Hepatocyte (in vitro differentiated cells): ENCODE measurements at places on chromosomes 1 and 21. TPM values are rescaled to one million over a fixed set of nuclear protein-coding genes. Genes with fewer than 3 reads are reported as not detected.

DNA sequence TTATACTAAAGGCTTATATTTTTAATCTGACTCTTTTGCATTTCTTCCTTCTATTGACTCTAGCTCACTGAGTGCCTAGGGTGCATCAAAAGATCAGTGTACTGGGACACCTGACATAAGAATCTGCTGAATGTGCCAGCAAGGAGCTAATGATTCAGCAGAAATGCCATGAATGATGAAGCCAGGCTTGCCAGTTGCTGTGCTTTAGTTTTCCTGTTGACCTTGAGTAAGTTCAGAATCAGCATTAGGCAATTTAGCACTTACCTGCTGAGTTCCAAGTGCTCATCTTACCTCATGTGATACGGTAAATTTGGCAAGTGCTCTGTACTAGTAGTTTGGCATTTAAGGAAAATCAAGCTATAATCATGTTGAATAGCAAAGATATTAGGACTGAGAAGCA lies 523.2 kb upstream of the B3GALT2 start:
- no peaks in the 10 kb centered on the region for H3K36me3 ChIP-seq
- no peak overlapping the region for H3K27ac ChIP-seq
- no peak for DNase-seq
- H3K27me3 ChIP-seq = no peaks in the 10 kb centered on the region
- H3K4me3 ChIP-seq = no peak overlapping the region

GRCh38 chr1:10891091-10891490 lies 94.6 kb upstream of the CASZ1 start:
- peaks cover 16% of the 10 kb centered on the region for H3K27me3 ChIP-seq
- no peak overlapping the region for H3K27ac ChIP-seq
- no peaks in the 10 kb centered on the region for H3K36me3 ChIP-seq
- H3K4me3 ChIP-seq = no peak overlapping the region
- H3K4me1 ChIP-seq = peaks cover 9% of the 10 kb centered on the region

GRCh38 chr1:70509996-70510876 lies 99.2 kb downstream of the CTH start:
- no peak overlapping the region for H3K4me3 ChIP-seq
- H3K27me3 ChIP-seq = peaks cover 7% of the 10 kb centered on the region
- no peaks in the 10 kb centered on the region for H3K36me3 ChIP-seq

- no peak overlapping the region for H3K4me3 ChIP-seq
- H3K27ac ChIP-seq = no peak overlapping the region
- H3K4me1 ChIP-seq = no peaks in the 10 kb centered on the region
These were observed 18.7 kb upstream of the PAPPA2 start for GRCh38 chr1:176444286-176444685.

DNA sequence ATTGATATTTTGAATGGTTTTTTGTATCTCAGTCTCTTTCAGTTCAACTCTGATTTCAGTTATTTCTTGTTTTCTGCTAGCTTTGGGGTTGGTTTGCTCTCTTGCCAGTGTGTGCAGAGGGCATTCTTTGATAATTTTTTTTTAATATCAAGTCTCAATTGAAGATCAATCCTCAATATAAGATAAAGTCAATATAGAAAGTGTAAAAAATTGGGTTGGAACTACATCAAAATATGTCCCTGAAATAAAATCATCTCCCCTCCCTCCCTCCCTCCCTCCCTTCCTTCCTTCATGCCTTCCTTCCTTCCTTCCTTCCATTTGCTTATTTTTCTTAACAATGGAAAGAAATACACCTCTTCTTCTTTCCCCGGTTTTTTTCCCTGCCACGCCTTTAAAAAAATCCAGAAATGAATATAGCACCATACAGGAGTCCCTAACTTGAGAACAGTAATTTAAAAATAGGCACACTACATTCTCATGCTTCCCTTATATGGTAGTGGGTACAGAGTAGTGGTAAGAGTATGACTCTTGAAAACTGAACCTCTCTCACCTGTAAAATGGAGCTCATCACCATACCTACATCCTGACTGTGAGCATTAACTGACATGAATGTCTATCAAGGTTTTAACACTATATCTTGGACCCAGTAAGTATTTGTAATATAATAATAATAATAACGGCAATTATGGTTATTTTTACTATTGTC lies 221.9 kb downstream of the GIPC2 start:
- H3K4me3 ChIP-seq = no peak overlapping the region
- H3K27me3 ChIP-seq = no peaks in the 10 kb centered on the region
- no peak for DNase-seq
- H3K36me3 ChIP-seq = no peaks in the 10 kb centered on the region
- H3K27ac ChIP-seq = no peak overlapping the region

DNA sequence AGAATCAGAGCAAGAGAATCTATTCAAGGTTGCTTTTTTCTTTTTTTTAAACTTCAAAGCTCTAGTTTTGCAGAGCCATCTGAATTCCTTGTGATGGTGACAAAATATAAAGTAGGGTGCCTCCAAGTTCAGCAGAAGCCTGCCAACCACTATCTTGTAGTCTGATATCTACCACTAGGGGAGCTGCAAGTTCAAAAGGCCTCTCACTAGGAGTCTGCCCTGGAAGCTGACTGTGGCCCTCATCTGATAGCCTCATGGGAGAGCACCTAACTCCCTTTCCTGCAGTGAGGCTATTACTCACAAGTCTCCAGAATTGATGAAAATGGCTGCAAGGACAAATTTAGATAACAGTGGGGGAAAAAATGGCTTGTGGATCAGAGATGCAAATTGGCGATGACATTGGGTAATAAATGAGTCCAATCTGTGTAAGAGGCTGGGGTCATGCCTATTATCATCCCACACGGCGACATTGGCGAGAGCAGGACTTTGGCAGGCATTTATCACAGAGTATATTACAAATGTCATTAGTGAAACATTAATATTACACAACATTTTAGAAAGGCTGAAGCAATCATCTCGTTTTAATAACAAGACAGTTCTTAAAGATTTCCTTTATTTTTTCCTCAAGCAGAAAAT lies 10.7 kb upstream of the ZP4 start:
- no peaks in the 10 kb centered on the region for H3K36me3 ChIP-seq
- DNase-seq = peak; percentile 46
- H3K4me3 ChIP-seq = no peak overlapping the region
- no peak overlapping the region for H3K27ac ChIP-seq
- H3K27me3 ChIP-seq = no peaks in the 10 kb centered on the region

GRCh38 chr1:33331444-33332356 lies 10.8 kb upstream of the A3GALT2 start:
- H3K27me3 ChIP-seq = no peaks in the 10 kb centered on the region
- H3K4me1 ChIP-seq = peaks cover 17% of the 10 kb centered on the region
- H3K27ac ChIP-seq = no peak overlapping the region
- no peak for DNase-seq

GRCh38 chr1:178938101-178938958 lies 67.5 kb upstream of the ANGPTL1 start:
- no peak overlapping the region for H3K4me3 ChIP-seq
- H3K27ac ChIP-seq = no peak overlapping the region
- peaks cover 21% of the 10 kb centered on the region for H3K4me1 ChIP-seq
- no peak for DNase-seq
- H3K36me3 ChIP-seq = no peaks in the 10 kb centered on the region
- H3K27me3 ChIP-seq = no peaks in the 10 kb centered on the region

- no peaks in the 10 kb centered on the region for H3K36me3 ChIP-seq
- no peak overlapping the region for H3K4me3 ChIP-seq
- DNase-seq = no peak
- H3K4me1 ChIP-seq = peaks cover 10% of the 10 kb centered on the region
- H3K27ac ChIP-seq = no peak overlapping the region
These were observed 84.5 kb downstream of the GLIS1 start for GRCh38 chr1:53654216-53655210.

GRCh38 chr1:92274939-92275338 lies 23.8 kb downstream of the GLMN start:
- no peaks in the 10 kb centered on the region for H3K4me1 ChIP-seq
- no peaks in the 10 kb centered on the region for H3K36me3 ChIP-seq
- H3K27me3 ChIP-seq = no peaks in the 10 kb centered on the region
- no peak for DNase-seq
- no peak overlapping the region for H3K4me3 ChIP-seq
- no peak overlapping the region for H3K27ac ChIP-seq

- no peak overlapping the region for H3K27ac ChIP-seq
- H3K4me1 ChIP-seq = peaks cover 5% of the 10 kb centered on the region
- no peaks in the 10 kb centered on the region for H3K36me3 ChIP-seq
- no peak for DNase-seq
- no peaks in the 10 kb centered on the region for H3K27me3 ChIP-seq
These were observed 405.1 kb upstream of the ADAMTS5 start for GRCh38 chr21:27371975-27372331.

DNA sequence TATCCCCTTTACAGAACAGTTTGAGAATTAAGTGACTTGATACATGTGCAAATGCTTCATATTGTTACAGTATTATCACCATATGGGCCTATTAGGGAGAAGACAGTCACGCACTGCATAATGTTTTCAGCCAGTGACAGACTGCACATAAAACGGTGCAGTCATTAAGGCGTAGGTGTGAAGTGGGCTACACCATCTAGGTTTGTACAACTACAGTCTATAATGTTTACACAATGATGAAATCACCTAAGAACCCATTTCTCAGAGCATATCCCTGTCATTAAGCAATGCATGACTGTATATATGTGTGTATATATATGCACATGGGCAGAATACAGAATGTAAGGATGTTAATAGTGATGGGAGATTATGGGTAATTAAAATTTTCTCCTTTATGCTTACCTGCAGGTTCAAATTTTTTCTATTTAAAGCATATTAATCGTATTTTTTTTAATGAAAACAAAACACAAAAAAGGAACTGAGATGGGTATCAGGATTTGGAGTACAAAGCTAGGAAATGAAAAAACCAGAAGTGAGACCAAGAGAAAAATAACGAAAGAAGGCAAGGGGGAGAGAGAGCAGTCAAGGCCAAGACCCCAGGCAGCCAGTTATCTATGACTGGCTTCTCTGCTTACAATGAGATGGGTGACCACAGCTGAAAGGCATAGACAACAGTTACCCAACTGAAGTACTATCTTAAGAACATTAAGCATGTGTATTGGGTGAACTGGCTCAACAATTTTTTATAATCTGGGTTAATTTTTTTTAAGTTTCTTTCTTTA lies 122.9 kb upstream of the DAB1 start:
- no peak overlapping the region for H3K27ac ChIP-seq
- H3K4me3 ChIP-seq = no peak overlapping the region
- DNase-seq = no peak

GRCh38 chr1:116372191-116372590 lies 853 bp upstream of the ATP1A1 start:
- H3K27me3 ChIP-seq = no peaks in the 10 kb centered on the region
- H3K36me3 ChIP-seq = no peaks in the 10 kb centered on the region
- peak; percentile 38 for DNase-seq
- peaks cover 28% of the 10 kb centered on the region for H3K4me1 ChIP-seq
- peak overlapping the region; percentile 49 for H3K4me3 ChIP-seq
- H3K27ac ChIP-seq = peak overlapping the region; percentile 98

- no peaks in the 10 kb centered on the region for H3K27me3 ChIP-seq
- no peak overlapping the region for H3K4me3 ChIP-seq
- no peak for DNase-seq
- H3K4me1 ChIP-seq = peaks cover 8% of the 10 kb centered on the region
- peak overlapping the region; percentile 60 for H3K27ac ChIP-seq
These were observed 36.4 kb downstream of the TMEM53 start for GRCh38 chr1:44637702-44638411.

GRCh38 chr1:87250336-87250735 lies 78.3 kb upstream of the LMO4 start:
- no peaks in the 10 kb centered on the region for H3K27me3 ChIP-seq
- H3K36me3 ChIP-seq = no peaks in the 10 kb centered on the region
- H3K4me1 ChIP-seq = no peaks in the 10 kb centered on the region
- no peak overlapping the region for H3K27ac ChIP-seq

GRCh38 chr1:182259229-182259872 lies 132.2 kb downstream of the GLUL start:
- DNase-seq = no peak
- H3K27ac ChIP-seq = no peak overlapping the region
- no peaks in the 10 kb centered on the region for H3K36me3 ChIP-seq
- H3K4me3 ChIP-seq = no peak overlapping the region
- no peaks in the 10 kb centered on the region for H3K4me1 ChIP-seq

DNA sequence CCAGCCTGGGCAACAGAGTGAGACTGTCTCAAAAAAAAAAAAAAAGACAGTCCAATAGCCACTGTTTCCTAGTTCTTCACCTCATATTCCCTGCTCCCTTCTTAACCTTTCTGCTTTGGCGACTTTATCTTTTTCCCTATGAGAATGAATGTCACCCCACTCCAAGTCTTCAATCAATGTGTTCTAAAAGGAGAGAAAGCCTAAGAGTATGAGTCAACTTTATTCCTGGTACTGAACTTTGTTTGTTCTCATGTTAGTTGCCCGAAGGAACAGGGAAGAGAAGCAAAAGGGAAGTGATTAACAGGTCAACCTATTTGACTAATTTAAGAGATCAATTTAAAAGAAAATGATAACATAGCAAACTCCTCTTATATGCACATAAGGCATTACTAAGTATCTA lies 39.9 kb upstream of the SLC16A1 start:
- no peak overlapping the region for H3K4me3 ChIP-seq
- H3K27me3 ChIP-seq = no peaks in the 10 kb centered on the region
- no peaks in the 10 kb centered on the region for H3K36me3 ChIP-seq

DNA sequence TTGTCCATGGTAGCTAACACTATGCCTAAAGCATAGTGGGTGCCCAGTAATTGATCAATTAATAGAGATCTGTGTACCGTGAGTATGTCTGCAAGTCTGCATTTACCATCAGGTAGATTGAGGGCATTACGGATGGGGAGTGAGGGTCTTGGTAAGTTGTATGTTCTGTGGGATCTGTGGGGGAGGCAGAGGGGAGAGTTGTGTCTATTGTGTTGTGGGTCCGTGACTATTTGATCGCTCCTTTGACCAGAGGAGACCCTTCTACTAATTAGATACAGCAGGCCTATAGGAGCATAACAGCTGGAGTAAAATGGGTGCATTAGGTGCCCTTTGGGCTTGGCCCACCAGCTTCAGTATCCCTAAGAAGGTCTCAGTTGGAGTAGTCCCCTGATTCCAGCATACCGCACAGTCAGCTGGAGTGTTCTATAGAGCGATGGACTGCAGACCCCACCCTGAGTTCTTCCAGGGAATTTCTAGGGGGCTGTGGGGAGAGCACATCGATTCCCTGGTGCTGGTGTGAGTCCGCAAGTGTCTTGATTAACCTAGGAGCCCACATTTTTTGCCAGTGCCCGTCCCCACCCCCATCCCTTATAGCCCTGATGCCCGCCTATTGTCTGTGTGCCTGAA lies 55.9 kb downstream of the RHBG start:
- no peak for DNase-seq
- H3K27me3 ChIP-seq = peaks cover 100% of the 10 kb centered on the region
- no peaks in the 10 kb centered on the region for H3K36me3 ChIP-seq
- peaks cover 15% of the 10 kb centered on the region for H3K4me1 ChIP-seq
- no peak overlapping the region for H3K27ac ChIP-seq

- H3K27me3 ChIP-seq = no peaks in the 10 kb centered on the region
- no peaks in the 10 kb centered on the region for H3K36me3 ChIP-seq
- H3K4me3 ChIP-seq = no peak overlapping the region
These were observed 52.1 kb upstream of the KANK4 start for GRCh38 chr1:62371375-62371774.

- H3K4me3 ChIP-seq = no peak overlapping the region
- DNase-seq = no peak
- no peak overlapping the region for H3K27ac ChIP-seq
- no peaks in the 10 kb centered on the region for H3K36me3 ChIP-seq
These were observed 9.0 kb downstream of the ARHGEF2 start for GRCh38 chr1:155969377-155969791.

Gene TMCC2
- 2.4 and 2.5 TPM in 2 replicates for total RNA-seq

Gene KRTAP6-1
- total RNA-seq = not detected in 2 replicates

Gene RYR2
- total RNA-seq = 0.50 and 1.1 TPM in 2 replicates

Gene HSPA6
- 0.50 and 1.1 TPM in 2 replicates for total RNA-seq

Gene RAP1GAP
- total RNA-seq = 12.0 and 12.3 TPM in 2 replicates

Gene RPTN
- total RNA-seq = not detected in 2 replicates

Gene CYP4A22
- total RNA-seq = 0.83 and 2.6 TPM in 2 replicates

Gene CR1
- total RNA-seq = 0.04 and 0.20 TPM in 2 replicates

Gene TGFBR3
- 66.8 and 68.3 TPM in 2 replicates for total RNA-seq
